ENCODE measurements at places on chromosomes 11 and 22.

GRCh38 chr22:28373831-28374230, 305.8 kb downstream of the TTC28 start:
- no peak for DNase-seq

- no peak for DNase-seq
Measured at GRCh38 chr11:29217901-29218300, 798.9 kb downstream of the KCNA4 start.

- peak; percentile 53 for DNase-seq
Measured at GRCh38 chr22:45577746-45578523, 75.3 kb downstream of the FBLN1 start.

GRCh38 chr11:32751381-32751780, 43.1 kb downstream of the CCDC73 start:
- no peak for DNase-seq

DNA sequence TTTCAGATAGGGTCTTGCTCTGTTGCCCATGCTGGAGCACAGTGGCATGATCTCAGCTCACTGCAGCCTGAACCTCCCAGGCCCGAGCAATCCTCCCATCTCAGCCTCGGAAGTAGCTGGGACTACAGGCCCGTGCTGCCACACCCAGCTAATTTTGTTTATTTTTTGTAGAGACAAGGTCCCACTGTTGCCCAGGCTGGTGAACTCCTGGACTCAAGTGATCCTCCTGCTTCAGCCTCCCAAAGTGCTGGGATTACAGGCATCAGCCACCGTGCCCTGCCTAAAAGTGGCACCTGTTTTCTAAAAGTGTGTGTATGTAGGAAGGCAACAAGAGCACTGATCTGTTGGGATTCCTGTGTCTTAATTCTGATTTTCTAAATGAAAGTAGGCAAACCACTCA, 20.2 kb downstream of the PACS1 start:
- DNase-seq: no peak

DNA sequence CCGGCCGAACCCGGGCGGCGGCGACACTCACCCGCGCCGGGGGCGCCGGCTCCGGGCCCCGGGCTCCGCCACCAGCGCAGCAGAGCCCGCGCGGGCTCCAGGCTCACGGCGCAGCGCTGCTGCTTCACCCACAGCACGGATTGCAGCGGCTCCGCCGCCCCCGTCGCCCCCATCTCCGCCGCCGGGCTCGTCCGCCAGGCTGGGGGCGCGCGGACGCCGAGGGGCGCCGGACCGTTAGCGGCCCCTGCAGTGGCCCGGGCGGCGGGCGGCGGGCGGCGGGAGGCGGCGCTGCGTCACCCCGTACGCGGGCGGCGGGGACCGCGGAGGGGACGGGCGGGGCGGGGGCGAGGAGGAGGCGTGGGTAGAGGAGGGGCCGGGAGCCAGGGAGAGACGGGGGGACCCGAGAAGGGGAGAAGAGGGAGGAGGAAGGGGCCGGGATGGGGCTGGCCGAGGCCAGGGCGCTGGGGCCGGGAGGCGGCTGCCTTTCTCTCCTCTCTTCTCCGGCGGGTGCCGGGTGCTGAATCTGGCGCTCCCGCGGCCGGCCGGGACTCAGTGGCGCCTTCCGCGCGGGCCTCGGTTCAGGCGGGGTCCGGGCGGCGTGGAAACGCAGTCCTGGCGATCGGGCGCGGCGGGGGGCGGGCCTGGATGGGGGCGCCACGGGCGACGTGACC, at the start of gene CERK:
Gene CERK, minus strand, starts transcription at position 277 of the 671 bp plus-strand sequence. Its CDS starts 104 bp downstream, at position 173.
- DNase-seq: peak; percentile 52

All from stimulated activated CD4-positive, alpha-beta T cell treated with anti-CD3 and anti-CD28 coated beads, Interleukin-2, amount 100 ng/mL, for 4 hours (primary cell).